ENCODE measurements at places on chromosomes 2 and 18.

DNA sequence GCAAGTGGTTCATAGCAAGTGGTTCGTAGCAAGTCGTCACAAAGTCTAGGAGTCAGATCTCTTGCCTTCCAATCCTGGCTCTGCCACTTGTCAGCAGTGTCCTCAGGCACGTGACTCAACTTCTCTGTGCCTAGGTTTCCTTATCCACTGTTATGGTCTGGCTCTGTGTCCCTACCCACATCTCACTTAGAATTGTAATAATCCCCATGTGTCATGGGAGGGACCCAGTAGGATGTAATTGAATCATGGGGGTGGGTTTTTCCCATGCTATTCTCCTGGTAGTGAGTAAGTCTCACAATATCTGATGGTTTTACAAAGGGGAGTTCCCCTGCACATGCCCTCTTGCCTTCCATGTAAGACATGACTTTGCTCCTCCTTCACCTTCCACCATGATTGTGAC lies 51.8 kb upstream of the AP1S3 start:
- DNase-seq = no peak

GRCh38 chr2:238379096-238379810 lies 47.5 kb upstream of the ASB1 start:
- peak; percentile 23 for DNase-seq

DNA sequence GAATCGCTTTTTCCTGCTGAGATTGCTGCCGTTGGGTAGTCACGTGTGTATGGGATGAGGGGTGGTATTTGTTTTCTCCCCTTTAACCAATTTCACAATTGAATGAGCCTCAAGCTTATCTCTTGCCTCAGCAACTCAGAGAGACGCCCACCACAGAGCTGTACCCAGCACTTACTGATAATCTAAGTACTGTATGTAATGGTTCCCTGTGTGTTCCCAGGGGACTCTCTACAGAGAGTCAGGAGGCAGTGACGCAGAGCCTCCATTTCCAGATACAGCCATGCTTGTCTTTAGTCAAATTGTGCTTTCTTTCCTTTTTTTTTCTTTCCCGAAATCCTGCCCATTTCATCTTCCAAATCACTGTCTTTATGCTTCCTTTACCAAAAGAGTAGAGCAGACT lies 1102.1 kb upstream of the KLHL29 start:
- DNase-seq = no peak

- peak; percentile 43 for DNase-seq
Observed at GRCh38 chr2:73172963-73173362, 29.4 kb upstream of the NOTO start.

- DNase-seq = no peak
Observed at GRCh38 chr2:56749152-56749752, 565.5 kb downstream of the CCDC85A start.

GRCh38 chr2:10934308-10934978 lies 22.7 kb downstream of the KCNF1 start:
- DNase-seq = no peak

GRCh38 chr2:185807351-185807750 lies 68.7 kb downstream of the FSIP2 start:
- DNase-seq = no peak

GRCh38 chr2:54724560-54725342 lies 1.3 kb downstream of the EML6 start:
- DNase-seq = no peak

DNA sequence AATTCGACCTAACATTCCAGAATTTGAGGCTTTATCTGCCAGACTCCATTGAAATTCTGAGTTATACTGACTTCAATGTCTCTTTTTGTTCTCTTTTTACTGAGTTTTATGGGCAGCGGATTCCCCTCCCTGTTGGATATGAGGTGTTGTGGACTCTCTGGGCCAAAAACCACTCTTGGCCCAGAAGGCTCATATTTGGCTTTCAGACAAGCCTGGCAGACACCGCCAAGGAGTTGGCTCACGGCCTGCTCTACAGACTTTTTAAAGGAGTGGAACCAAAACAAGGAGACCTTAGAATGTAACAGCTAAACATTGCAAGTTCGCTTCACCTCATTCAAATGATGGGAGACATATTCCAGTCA lies 206.4 kb upstream of the NCKAP5 start:
- DNase-seq = no peak

DNA sequence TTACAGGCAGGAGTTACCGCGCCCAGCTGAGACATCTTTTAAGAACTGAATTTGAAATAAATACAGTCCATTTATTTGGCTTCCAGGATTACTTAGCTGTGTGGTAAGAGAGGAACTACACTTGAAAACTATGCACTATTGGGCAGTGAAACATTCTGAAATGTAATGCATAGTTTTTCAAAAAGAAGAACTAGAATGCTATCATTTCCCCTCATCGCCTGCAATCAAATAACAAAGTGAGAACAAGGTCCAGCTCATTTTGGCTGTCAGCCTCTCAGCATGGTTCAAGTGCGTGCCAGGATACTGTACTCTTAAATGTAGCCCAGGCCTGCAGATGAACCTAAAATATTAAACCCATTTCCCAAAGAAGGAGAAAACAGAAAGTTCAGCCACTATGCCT lies 76.6 kb upstream of the ARL5A start:
- no peak for DNase-seq

GRCh38 chr2:98516571-98516970 lies 71.9 kb downstream of the INPP4A start:
- DNase-seq = no peak

DNA sequence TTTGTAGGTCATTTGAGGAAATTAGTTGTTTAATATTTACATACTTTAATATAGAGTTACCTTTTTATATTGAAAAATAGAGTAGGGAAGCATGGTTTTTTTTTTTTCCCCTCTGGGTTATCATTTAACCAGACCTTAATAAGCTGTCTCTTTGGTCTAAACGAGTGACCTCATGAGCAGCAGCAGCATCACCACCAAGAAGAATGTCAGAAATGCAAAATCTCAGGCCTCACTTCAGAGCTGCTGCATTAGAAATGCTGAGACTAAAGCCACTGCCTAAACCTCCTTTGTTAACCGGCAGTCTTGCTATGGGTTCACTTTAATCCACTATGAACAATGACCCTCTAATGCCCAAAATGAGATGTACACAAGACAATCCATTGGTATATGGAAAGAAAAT lies 733.7 kb upstream of the FAM98A start:
- DNase-seq = no peak

DNA sequence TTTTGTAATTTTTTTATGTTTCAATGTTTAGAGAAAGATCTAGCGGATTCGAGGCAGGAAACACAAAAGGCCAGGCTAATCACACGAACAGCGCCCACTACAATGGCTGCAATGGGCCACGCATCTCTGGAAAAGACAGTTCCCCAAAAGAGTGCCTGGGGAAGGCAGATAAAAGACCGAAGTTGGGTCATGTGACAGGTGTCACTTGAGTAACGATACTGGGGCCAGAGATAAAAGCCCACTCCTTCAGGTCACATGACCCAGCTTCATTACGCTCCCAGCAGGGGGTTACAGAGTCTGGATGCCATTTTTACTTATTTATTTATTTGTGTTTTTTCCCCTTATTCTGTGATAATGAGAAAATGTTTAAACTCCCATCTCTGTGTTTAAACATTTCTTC lies 95.4 kb downstream of the CDK15 start:
- no peak for DNase-seq

DNA sequence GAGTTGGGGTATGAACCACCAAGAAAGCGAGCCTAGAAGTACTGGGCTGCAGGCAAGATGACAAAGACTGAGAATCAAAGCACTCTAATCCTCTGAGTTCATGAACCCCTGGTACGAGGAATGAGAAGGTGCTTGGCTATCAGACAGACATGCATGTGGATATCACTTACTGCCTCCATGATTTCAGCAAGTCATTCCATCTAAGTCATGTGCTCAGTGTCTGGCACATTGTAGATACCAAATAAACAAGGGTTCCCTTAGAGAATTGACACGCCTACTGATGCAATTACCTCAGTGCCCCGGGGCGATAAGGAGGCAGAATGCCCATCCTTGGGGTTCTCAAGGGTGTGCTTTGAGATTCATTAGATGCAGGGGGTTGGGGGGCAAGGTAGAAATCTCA lies 125.6 kb upstream of the PKDCC start:
- no peak for DNase-seq

GRCh38 chr18:26002375-26002910 lies 88.0 kb downstream of the SS18 start:
- DNase-seq = no peak

- no peak for DNase-seq
Observed at GRCh38 chr2:234971496-234971895, 19.7 kb downstream of the SH3BP4 start.

- no peak for DNase-seq
Observed at GRCh38 chr2:53896864-53897263, 37.1 kb upstream of the GPR75 start.

DNA sequence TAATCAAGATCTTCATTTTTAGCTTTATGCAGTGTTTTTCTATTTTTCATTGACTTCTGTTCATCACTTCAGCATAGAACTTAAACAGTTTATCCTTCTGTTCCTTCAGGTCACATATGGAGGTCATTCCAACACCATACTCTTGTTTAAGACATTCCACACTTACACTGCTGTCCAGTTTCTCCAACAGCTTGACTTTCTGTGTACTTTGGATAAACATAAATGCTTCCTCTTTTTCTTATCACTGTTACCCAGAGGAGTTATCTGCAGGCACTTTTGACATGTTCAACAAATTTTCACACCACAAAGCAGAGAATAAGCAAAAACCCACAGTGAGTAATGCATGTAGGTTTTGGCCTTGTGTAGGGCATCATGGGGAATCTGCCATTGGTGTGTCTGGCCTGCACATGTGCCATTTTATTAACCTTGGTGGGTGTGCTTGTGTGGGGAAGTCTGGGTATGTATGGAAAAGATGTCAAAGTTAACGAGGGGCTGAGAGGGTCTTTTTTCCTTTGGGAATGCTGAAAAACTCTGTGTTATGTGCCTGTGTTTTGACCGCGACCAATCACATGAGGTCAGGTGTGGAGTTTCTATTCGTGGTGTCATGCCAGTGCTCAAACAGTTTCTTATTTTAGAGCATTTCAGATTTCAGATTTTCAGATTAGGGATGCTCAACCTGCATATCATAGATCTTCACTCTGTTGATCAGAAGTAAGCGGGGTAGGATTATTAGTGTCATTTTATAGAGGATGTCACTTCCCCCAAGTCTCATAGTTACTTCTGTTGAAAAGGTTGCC lies 53.9 kb upstream of the ACVR1 start:
- DNase-seq = no peak

DNA sequence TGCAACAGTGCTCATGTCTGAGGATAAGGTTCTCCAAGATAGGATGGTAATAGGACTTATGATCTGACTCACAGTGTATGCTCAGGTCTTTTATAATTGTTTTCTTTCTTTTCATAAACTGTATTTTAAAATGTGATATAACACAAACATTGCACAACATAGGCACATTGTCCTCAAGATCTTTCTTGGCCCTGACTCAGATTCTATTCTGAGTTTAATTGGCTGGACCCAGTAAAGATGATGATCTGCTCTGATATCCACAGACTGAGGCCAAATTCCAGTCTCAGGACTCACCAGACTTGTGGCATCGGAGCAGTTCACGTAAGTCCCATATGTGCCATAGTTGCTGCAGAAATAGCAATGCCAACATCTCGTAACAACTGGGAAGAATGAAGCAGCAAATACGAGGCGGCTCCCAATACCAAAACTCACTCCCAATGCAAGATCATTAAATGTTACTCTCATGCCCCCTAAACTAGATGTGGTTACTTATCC lies 448.9 kb upstream of the SLC14A2 start:
- DNase-seq = no peak

- no peak for DNase-seq
Observed at GRCh38 chr18:78492064-78492812, 487.4 kb upstream of the SALL3 start.

- no peak for DNase-seq
Observed at GRCh38 chr2:170690640-170691039, 24.5 kb upstream of the SP5 start.

DNA sequence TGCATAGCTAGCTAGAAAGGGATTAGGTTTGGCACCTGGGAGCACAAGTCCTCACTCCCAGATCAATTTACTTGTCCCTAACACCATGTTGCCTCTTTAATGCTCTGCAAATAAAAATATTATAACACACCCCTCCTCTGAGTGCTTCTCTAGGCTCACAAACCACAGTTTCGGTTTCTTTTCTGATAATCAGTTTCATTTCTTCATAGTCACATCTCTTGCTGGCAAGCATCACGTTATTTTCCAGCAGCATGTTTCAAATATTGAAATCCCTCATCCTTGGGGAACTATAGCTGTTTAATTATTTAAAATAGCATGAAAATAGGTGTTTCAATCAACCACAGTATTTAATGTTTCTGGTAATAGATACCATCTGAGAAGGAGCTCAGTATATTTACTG lies 13.9 kb upstream of the SMCHD1 start:
- no peak for DNase-seq

- DNase-seq = no peak
Observed at GRCh38 chr2:168255103-168255502, 7.7 kb upstream of the STK39 start.

- no peak for DNase-seq
Observed at GRCh38 chr2:46428911-46429436, 50.4 kb upstream of the TMEM247 start.

DNA sequence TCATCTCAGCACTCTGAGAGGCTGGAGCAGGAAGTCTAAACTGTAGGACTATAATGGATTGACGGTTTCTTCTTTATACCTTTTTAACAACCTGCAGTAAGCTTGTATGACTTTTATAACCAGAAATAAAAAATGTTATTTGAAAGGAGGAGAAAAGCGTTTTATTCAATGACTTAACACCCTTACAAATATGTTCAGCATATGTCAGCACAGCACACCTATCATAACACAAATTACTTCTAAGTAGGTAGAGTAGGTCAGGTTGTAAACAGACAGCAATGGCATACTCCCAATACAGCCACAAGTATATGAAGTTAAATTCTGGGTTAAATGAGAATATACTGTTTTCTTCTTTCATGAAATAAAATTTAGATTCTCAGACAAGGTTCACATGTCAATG lies 16.1 kb downstream of the RAB1A start:
- DNase-seq = no peak

- no peak for DNase-seq
Observed at GRCh38 chr2:205561441-205561840, 120.9 kb upstream of the NRP2 start.

DNA sequence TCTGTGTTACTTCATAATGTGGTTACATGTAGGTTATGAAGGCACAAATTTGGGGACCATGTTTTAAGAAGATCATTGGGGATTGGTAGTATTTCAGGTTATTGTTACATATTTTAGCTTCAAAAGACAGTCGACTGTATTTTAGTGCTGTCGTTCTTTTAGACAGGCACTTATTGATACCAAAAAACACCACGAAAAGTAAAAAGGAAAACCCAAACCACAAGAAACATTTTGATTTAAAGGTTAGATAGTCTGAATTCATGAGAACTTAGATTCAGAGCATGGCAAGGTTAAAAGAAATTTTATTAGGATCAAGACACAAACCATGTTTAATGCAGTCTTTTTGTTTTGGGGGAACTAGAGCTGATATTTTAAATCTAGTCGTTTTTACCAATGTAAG lies 209.0 kb downstream of the CAMKMT start:
- DNase-seq = no peak

DNA sequence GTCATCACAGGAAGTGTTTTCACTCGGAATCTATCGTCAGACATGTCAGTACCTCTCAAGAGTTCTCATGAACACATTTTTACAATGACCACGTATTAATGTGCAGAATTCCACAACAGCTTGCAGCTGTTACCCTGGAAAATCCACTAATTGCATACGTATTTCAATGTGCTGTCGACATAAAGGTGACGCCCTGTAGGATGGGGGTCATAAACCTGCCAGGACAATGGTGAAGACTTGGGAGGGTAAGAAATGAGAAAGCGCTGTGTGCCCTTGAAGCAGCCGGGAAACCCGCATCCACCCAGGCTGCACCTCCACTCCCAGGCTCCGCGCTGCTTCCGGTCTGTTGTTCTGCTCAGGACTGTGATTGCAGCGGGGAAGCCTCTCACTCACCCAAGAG lies 14.0 kb downstream of the TMEM18 start:
- DNase-seq = no peak
